ENCODE measurements at places on chromosomes 13 and 19. TPM values are rescaled to one million over a fixed set of nuclear protein-coding genes. Genes with fewer than 3 reads are reported as not detected.

- no peak overlapping the region for H3K27ac ChIP-seq
- H3K4me3 ChIP-seq = no peak overlapping the region
- peaks cover 1% of the 10 kb centered on the region for H3K4me1 ChIP-seq
- DNase-seq = no peak
- H3K27me3 ChIP-seq = no peaks in the 10 kb centered on the region
Measured at GRCh38 chr13:18991060-18991459, 190.6 kb downstream of the TUBA3C start.

- H3K4me3 ChIP-seq = no peak overlapping the region
- peaks cover 64% of the 10 kb centered on the region for H3K4me1 ChIP-seq
- peak overlapping the region; percentile 34 for H3K27ac ChIP-seq
- no peak for DNase-seq
- H3K36me3 ChIP-seq = peaks cover 28% of the 10 kb centered on the region
Measured at GRCh38 chr19:42124386-42124901, 7.8 kb downstream of the POU2F2 start.

The ZNF835 gene
- total RNA-seq = 4.5 TPM

GRCh38 chr13:26919311-26919710 is 158.7 kb upstream of the GPR12 start:
- H3K4me3 ChIP-seq = no peak overlapping the region
- H3K36me3 ChIP-seq = no peaks in the 10 kb centered on the region
- no peak for DNase-seq
- H3K27ac ChIP-seq = no peak overlapping the region

DNA sequence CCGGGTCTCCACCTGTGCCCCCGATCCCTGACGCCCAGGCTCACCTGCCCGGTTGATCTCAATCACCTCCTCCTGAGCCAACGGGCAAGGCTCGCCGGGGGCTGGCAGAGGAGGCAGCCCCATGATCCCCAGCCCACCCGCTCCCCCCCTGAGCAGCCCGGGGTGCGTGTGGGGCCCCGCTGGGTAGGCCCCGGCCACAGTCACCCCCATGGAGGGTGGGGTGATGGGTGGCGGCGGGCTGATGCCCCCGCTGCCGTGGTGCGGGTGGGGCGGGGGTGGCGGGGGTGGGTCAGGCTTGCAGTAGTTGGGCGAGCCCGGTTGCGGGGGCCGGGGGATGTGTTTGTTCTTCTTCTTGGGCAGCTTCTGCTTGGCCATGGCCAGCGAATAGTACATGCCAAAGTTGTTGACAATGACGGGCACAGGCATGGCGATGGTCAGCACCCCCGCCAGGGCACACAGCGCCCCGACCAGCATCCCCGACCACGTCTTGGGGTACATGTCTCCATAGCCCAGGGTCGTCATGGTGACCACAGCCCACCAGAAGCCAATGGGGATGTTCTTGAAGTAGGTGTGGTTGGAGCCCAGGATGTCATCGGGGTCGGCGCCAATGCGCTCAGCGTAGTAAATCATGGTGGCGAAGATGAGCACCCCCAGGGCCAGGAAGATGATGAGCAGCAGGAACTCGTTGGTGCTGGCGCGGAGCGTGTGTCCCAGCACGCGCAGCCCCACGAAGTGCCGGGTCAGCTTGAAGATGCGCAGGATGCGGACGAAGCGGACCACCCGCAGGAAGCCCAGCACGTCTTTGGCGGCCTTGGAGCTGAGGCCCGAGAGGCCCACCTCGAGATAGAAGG is 6.0 kb downstream of the KCNC3 start:
- peaks cover 8% of the 10 kb centered on the region for H3K36me3 ChIP-seq
- peaks cover 18% of the 10 kb centered on the region for H3K27me3 ChIP-seq
- H3K27ac ChIP-seq = no peak overlapping the region
- no peak for DNase-seq

GRCh38 chr19:5260381-5260967 is 80.1 kb downstream of the PTPRS start:
- H3K27me3 ChIP-seq = no peaks in the 10 kb centered on the region
- no peak overlapping the region for H3K4me3 ChIP-seq
- peaks cover 4% of the 10 kb centered on the region for H3K36me3 ChIP-seq
- no peak overlapping the region for H3K27ac ChIP-seq
- no peaks in the 10 kb centered on the region for H3K4me1 ChIP-seq

- no peaks in the 10 kb centered on the region for H3K27me3 ChIP-seq
- H3K36me3 ChIP-seq = no peaks in the 10 kb centered on the region
- no peak overlapping the region for H3K4me3 ChIP-seq
- no peak for DNase-seq
- H3K27ac ChIP-seq = peak overlapping the region; percentile 39
Measured at GRCh38 chr19:42185277-42185676, 32.2 kb downstream of the DEDD2 start.

- no peaks in the 10 kb centered on the region for H3K27me3 ChIP-seq
- peaks cover 2% of the 10 kb centered on the region for H3K36me3 ChIP-seq
Measured at GRCh38 chr19:12333162-12334159, at the start of gene ZNF563. Gene ZNF563, minus strand, starts transcription at chr19:12333633. Its CDS starts 151 bp downstream, at chr19:12333482.

The CD320 gene
- total RNA-seq = 39.9 TPM

DNA sequence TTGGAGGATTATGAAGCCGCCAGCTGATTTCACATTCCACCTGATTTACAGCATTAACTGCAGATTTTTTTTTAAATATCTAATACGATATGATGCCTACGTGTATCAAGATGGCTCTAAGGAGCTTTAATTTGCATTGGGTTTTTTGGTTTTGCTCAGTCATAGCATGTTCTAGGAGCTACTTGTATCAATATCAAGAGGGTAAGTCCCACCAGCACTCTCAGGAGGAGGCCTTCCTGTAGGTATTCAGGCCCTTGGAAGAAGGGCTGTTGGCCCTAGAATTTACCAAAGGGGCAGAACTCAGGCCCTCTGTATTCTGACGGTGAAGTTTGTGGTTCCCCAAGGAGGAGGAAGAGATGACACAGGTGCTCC is 97.2 kb upstream of the IPO5 start:
- DNase-seq = no peak
- no peaks in the 10 kb centered on the region for H3K4me1 ChIP-seq
- no peaks in the 10 kb centered on the region for H3K36me3 ChIP-seq

DNA sequence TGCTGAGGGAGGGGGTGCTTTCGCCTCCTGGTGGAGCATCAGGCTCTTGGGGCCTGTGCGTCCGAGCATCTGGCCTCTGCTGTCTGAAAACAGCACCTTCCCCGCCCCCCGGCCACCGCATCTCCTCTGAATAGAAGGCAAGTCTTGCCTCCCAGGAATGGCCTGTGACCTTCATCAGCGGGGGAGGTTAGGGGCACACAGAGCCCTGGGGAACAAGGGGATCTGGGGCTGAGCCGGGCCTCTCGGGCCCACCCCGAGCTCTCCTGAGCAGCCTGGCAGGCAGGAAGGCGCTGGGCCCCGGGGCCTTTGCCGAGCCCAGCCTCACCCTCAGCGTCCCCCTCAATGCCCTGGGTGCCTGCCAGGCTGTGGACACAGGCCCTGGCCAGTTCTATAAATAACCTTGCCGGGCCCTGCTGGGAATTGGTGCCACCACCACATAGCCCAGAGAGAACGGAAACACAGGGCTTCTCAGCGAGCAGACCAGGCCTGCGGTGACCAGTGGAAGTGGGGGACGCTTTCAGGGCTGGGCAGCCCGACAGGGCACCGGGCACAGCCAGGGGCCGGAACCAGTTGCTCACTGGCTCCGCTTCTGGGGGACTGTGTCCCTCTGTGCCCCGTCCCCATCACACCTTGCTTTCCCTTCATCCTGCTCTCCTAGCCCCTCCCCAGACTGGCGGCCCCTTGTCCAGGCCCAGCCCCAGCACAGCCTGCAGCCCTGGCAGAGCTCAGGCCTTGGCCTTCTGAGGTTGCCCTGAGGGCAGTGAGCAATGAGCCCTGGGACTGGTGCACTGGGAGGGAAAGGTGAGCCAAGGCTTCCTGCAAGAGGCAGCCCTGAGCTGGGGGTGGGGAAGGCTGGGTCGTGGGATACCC is 9.5 kb downstream of the STK11 start:
- H3K27me3 ChIP-seq = no peaks in the 10 kb centered on the region
- H3K36me3 ChIP-seq = peaks cover 20% of the 10 kb centered on the region
- no peak overlapping the region for H3K4me3 ChIP-seq

DNA sequence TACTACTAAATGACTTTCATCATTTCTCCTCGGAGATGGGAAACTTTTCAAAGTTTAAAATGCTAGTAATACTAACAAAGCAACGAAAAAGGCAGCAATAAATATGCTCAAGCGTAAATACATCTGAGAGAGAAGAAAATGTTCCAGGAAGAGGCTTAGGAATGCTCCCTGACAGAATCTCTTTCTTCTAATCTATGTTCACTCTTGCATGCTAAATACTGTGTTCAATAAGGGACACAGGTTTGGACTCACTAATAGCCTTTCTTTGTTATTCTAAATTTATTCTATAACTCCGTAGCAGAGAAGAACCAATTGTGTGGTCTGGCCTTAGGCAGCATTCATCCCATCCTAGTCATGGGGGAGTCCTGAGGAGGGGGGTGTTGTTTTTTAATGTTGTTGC is 823.0 kb downstream of the PCDH9 start:
- H3K4me3 ChIP-seq = no peak overlapping the region
- H3K36me3 ChIP-seq = no peaks in the 10 kb centered on the region
- DNase-seq = no peak
- no peak overlapping the region for H3K27ac ChIP-seq
- H3K4me1 ChIP-seq = no peaks in the 10 kb centered on the region

GRCh38 chr13:29858667-29859066 is 8.2 kb upstream of the UBL3 start:
- H3K27ac ChIP-seq = no peak overlapping the region
- no peak overlapping the region for H3K4me3 ChIP-seq
- H3K27me3 ChIP-seq = peaks cover 4% of the 10 kb centered on the region
- H3K36me3 ChIP-seq = no peaks in the 10 kb centered on the region
- no peak for DNase-seq
- peaks cover 26% of the 10 kb centered on the region for H3K4me1 ChIP-seq

All from activated CD4-positive, alpha-beta T cell treated with anti-CD3 and anti-CD28 coated beads for 36 hours (primary cell).